T47D (cell line): ENCODE measurements at places on chromosomes 12 and 14.

- DNase-seq = no peak
Observed at GRCh38 chr14:99502989-99503421, 21.8 kb downstream of the CCNK start.

GRCh38 chr12:52794479-52795331 lies 1.2 kb downstream of the KRT3 start:
- no peak for DNase-seq

GRCh38 chr12:102950950-102951619 lies 6.4 kb upstream of the ASCL1 start:
- no peak for DNase-seq

DNA sequence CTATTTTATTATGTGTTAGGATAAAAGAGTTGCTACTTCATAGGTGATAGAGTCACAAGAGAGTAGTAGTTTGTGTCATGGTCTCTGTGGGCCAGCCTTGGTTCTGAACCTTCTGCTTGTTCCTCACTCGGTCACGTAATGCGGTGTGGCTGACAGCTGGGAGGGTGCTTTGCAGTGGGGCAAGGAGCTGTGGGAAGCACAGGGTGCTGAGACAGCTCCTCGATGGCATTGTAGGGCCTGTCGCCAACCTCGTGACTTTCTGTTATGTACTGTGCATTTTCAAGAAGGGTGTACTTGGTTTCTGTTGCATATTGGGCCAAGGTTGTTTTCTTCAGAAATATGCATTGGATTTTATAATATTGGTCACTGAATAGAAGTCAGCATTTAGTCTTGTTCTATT lies 61.3 kb upstream of the RD3L start:
- DNase-seq = no peak

DNA sequence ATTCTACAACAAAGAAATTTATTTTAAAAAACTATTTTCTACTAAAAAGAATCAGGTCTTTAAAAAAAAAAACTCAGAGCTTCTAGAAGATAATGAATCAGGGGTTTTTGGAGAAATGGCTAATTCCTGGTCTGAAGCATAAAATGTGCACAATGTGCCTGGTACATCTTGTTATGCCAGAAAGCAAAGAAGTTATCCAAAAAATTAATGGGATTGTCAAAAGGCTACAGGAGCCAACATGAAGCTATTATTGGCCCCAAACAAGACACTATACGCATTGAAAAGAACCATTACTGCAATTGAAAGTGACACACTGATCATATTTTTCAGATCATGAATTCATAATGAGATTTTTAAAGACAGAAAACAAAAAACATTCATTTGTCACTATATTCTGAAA lies 19.3 kb upstream of the TUBA1A start:
- no peak for DNase-seq

DNA sequence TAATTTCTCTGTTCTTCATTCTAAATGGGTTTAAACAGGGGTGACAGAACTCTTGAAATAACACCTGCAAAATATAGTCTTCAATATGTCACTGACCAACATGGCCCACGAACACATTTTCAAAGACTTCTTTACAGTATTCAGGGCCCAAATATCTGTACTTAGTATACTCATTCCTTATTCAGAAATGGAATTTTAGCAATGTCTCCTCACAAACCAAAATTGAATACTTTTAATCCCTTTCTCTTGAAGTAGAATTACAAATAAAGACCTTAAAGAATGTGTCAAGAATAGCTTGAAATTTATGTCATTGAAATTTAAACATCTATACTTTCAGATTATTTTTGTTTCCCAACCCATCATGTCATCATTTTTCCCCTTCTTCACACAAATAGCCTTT lies 263.1 kb downstream of the LRIG3 start:
- no peak for DNase-seq

DNA sequence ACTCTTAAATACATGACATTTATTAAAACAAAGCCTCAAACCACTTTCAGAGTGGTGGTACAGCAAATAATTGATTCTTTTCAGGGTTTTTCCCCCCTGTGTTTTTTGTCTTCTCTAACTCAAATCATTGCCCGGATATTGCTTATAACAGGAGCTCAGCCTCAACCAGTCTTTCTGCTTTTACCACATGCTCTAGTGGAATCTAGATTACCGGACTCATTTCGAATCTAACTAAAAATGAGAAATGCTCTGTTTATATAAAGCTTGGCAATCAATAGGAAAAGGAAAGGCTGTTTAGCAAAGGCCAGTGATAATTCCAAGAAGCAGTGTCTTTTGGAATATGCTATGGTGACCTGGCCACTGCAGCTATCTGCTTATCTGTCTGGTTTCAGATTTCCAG lies 161.5 kb downstream of the ETV6 start:
- DNase-seq = no peak

DNA sequence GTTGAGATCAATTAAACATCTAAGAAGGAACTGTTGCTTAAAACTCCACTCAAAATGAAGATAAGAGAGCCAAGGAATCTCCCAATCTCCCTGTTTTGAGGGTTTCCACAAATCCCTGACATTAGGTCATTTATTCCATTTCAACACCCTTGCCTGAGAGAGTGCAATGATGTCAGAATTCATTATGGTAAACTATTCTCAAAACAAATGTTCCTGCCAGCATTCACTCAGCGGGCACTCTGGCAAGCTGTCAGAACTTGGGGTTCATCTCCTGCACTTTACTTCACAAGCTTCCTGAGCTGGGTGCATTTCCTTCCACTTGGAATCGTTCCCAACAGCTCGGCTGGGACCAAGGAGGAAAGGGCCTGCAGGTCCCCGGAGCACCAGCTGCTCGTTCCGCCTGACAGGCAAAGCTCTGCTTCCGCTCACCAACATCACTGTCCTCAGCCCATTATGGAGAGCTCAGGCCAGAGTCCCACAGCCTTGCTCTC lies 117.8 kb downstream of the TTC7B start:
- DNase-seq = no peak
